ENCODE measurements at places on chromosomes 16 and 17. TPM values are rescaled to one million over a fixed set of nuclear protein-coding genes. Genes with fewer than 3 reads are reported as not detected.

DNA sequence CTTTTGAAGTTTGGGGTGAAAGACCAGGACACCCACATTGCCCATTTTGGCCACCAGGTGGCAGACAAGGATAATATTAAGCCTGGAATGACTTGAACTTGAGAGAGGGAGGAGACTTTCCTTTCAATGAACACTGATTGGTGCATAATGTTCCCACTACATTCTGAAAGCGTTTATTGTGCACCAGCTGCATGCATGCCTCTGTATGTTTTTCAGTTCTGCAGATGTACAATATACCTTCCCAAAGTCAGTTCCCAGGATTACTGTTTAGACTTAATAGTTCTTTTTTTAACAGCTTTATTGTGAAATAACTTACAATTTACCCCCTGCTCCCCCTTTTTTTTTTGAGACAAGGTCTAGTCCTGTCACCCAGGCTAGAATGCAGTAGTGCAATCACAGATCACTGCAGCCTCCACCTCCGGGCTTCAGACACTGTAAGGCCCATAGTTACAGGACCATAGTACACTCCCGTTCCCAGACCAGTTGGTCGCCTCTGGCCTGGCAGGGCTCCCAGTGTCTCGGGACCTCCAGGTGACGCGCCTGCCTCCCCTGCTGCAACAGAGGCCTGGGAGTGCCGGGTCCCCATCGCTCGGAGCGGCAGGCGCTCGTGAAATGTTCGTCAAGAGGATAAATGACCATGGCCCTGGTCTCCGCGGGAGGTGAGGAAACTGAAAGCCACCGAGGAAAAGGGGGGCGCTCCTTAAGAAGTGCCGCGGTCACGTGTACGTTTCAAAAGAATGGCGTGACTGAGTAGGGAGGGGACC lies 12.2 kb downstream of the CES2 start:
- DNase-seq = peak; percentile 92

GRCh38 chr16:13906168-13907089 lies 13.5 kb upstream of the ERCC4 start:
- no peak for DNase-seq

DNA sequence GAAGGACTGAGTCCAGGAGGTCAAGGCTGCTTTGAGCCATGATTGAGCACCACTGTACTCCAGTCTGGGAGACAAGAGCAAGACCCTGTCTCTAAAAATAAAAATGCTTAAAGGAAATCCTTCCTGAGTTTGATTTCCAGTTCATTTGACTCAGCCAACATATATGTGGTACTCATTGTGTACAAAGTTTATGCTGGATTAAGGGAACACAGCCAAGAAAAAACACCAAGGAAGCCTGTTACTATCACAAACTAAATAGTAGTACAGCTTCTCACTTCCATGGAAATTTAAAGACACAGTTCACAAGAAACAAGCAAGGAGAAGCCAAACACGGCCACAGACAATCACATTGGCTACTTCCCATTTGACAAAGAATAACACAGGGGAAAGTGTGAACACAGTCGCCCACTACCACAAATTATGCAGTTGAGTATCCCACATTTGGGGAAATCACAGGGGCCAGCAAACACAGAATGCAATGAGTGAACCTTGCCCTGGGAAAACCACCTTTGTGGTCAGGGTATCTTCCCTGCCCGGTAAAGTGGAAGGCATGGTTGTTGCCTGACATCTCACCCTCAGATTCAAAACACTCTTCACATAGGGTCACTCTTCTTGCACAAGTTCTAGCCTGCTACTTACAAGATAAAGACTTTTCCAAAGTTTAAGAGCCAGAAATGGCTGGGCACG lies 14.5 kb downstream of the TEX14 start:
- no peak for DNase-seq

C17orf67 gene
- 1.5 TPM for total RNA-seq

BRIP1 gene
- total RNA-seq = 12.0 TPM

DNA sequence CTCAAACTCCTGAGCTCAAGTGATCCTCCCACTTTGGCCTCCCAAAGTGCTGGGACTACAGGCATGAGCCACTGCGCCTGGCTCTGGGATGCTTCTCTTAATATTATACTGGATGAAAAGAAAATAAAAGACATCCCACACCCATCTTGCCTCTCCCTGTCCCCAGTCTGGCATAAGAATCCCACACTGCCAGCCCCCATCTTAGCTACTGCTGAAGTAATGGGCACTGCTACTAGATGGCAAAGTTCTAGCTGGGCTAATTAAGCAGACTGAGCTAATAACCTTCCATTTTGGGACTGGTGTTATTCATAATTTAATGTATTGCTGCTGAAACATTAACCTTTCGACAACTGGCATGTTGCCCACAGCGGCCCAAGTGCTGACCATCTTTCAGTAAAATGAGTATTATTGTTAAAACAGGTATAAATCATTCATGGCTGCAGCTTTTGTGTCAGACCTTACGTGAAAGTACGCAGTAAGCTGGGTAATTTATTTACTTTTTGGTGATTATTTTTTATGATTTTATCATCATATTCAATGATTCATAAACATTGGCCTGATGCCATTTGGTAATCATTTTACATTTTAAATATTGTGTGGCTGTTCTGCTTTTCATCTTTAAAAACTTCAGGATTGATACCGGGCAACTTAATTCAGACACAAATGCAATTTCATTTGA lies 47.4 kb upstream of the ZFHX3 start:
- DNase-seq = no peak

DNA sequence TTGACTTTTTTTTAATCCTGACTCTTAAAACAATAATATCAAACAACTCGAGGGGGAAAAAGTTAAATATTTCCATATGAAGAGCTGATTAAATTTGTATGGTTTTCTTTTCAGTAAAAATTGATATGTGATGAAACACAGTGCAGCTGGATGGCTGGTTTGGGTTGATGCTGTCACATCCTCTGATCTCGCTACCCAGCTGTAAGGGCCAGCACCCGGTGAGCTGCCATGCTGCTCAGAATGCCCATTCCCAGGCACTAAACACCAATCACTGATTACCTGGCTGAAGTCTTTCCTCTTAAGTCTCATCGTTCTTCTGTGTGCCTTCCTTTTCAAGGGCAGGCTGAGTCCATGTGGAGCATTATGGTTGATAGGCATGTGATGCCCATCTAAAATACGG lies 234.3 kb downstream of the IRX3 start:
- no peak for DNase-seq

GRCh38 chr17:76562734-76563148 lies 22.9 kb downstream of the PRCD start:
- no peak for DNase-seq

DNA sequence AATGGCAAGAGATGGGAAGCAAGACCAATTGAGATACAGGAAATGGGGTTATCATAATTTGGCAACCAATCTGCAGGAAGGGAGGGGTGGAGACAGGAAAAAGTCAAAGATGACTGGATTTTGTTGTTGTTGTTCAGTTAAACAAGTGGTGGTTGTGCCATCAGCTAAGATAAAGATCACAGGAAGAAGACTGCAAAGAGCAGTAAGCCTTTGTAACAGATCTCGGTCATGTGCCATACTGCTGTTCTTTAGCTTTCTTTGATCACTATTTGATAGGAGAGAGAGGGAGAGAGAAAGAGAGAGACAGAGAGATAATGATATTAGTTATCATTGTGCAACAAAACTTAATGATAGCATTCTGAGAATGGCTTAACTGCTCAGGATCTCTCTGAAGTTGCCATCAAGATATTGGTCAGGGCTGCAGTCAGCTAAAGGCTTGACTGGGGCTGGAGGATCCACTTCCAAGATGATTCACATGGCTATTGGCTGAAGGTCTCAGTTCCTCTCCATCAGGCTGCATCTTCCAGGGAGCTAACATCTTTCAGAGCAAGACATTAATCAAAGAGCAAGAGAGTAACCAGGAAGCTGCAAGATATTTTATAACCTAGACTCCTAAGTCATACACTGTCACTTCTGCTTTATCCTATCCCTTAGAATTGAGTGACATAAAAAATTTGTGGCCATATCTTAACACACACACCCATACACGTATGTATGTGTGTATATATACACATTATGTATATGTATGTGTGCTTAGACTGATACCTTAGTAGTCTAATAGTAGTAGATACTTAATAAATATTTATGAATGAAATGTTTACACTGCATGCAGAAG lies 405.0 kb downstream of the SHISA9 start:
- no peak for DNase-seq

GUCY2D gene
- total RNA-seq = not detected

DNA sequence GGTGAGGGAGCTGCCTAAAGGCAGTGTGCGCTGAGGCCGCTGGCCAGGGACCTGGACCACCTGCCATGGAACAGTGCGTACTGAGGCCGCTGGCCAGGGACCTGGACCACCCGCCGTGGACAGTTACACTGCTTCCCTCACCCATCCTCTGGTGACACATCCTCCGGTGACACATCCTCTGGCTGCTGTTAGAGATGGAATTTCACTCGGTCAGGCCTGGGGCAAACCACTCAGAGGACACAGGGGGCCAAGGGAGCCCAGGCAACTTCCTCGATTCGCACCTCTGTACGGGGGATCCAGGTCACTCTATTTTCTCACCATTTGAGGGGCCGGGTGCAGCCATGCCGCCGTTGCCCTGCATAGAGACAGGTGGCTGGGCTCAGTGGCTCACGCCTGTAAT lies 32.4 kb upstream of the RPTOR start:
- DNase-seq = no peak

GNAO1 gene
- total RNA-seq = 3.8 TPM

G6PC1 gene
- not detected for total RNA-seq
